Right ventricle myocardium superior (tissue), 1 donor: ENCODE measurements at places on chromosomes 2 and 18.

- DNase-seq: no peak
These were observed 56.8 kb downstream of the MYO1B start for GRCh38 chr2:191301971-191302370.

DNA sequence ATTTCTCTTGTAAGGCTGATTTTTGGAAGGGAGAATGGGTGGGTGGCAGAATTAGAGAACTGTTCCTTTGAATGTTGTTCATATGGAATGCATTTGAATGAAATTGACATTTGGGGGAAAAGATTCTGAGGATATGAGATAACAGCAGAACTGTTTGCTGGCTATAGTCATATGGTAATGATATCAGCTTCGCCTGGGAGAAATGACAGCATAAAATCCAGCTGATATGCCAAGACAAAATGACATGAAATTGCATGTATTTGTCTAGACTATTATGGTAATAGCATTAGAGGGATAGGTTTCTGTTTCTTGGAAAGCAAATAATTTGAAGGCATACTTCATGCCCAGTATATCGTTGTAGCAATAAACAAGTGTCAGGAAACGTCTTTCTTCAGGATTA, 150.8 kb upstream of the SPATS2L start:
- DNase-seq: no peak

DNA sequence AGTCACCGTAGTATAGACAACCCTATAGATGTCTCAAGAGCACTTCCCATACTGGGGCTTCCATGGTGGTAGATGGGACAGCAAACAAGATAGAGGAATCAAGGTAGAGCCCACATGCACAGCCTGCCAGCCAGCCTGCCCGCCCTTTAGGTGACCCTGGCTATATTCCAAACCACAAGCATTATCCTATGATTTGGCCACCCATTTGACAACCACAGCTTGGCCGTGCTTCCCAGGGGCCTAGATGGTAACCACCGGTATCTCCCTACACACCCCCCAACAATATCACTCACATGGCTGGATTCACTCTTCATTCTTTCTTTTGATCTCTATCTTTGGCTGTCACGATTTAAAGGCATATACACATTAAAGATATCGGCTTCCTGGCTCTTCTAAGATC, 85.3 kb downstream of the CDK15 start:
- no peak for DNase-seq

DNA sequence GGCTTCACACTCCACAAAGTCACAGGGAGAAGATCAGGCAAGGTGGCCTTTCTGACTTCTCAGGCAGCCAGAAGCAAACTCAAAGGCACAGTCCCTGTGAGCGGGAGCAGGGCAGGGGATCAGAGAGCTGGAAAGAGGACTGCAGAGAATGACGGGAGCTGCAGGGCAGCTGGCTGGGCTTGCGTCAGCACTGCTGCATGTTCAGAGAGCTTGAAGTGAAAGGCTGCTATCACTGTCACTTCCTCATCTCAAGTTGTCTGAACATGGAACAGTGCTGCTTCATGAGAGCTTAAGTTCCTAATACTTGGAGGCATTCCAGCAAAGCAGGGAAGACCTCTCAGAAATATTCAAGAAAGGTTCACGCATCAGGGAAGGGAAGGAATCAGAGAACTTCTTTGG, 20.4 kb downstream of the TGFBRAP1 start:
- DNase-seq: peak; percentile 63

- DNase-seq: peak; percentile 31
These were observed 13.2 kb downstream of the BIN1 start for GRCh38 chr2:127093648-127094210.
